NCI-H1930 (cell line): ENCODE measurements at places on chromosomes 1 and 21.

GRCh38 chr1:67570486-67571143, 114.4 kb upstream of the GADD45A start:
- DNase-seq = no peak

GRCh38 chr1:220804202-220804586, 17.5 kb downstream of the MTARC1 start:
- DNase-seq = no peak

DNA sequence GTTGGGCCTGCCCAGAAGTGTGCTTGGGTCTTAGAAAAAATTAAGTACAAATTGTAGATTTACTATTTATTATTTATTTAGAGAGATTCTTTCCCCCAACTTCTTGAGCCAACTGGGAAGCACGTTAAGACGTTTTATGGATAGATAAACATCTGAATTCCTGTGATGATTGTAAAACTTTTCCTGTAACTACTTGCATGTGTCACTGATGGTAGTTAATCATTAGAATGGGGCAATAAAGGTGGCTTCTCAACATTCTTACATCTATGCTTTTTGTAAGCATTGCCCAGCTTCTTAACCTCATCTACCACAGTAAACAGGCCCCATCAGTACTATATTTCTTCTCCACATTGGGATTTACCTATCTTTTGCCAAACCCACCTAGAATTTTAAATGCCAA, 559.8 kb downstream of the LMO4 start:
- DNase-seq = no peak

DNA sequence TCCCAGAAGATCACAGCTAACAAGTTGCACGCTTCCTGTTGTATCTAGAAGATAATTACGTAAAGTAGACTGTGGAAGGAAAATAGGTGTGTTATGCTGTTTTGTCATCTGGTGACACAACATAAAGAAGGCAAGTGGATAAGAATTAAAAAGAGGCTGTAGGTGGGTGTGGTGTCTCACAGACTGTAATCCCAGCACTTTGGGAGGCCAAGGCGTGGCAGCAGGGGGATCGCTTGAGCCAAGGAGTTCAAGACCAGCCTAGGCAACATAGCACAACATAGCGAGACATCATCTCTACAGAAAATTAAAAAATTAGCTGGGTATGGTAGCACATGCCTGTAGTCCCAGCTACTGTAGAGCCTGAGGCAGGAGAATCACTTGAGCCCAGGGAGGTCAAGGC, 17.9 kb upstream of the ZNF281 start:
- no peak for DNase-seq

DNA sequence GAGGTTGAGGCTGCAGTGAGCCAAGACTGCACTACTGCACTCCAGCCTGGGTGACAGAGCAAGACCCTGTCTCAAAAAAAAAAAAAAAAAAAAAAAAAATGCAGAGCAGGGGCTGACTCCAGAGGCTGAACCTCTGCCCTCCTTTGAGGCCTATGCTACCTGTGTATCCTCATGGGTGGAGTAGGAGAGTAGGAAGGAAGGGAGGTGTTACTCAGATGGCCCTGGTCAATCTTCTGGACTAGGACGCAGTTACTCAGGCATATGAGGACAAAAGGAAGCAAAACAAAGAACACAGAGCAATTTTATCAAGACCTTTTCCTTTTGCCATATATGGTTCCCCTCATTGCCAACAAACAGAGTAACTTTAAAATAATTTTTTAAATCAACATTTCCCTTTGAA, 35.2 kb downstream of the TGFBR3 start:
- no peak for DNase-seq

- no peak for DNase-seq
These were observed 3.5 kb upstream of the ACP6 start for GRCh38 chr1:147673816-147674215.

DNA sequence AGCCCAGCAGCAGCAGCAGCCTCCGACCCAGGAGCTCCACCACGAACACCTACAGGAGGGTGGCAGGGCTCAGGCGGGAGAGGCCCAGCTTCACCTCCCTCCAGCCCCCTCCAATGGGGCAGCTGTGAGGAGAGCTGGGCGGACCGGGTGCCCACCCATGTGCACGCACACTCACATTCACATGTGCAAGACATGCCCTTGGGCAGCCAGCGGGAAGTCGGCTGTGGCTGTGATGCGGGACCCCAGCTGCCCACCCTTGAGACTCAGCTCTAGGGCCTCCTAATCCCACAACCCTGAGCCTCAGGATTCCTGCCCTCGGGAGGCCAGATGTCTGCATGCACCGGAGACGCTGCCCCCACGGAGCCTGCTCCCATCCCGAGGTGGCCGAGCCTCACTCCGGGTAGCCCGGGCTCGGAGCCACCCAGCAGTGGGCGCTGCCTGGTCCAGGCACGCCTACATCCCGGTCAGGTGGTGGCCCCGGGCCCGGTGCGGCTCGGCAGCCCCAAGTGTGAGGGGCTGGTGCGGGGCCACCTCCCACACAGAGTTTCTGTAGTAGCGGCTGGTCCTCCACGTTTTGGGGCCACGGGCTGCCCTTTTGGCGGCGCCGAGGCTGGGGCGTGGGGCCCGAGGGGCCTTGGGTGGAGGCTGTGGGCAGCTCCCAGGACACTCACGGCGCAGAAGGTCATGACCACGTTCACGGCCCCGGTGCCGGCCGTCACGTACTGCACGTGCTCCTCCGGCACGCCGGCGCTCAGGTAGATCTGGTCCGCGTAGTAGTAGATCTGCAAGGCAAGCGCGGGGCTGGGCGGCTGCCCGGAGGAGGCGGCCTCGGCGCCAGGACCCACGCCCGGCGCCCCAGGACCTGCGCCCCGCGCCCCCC, 12.9 kb upstream of the SLC2A7 start:
- DNase-seq = no peak

GRCh38 chr1:111214884-111215283, 12.6 kb upstream of the CHI3L2 start:
- no peak for DNase-seq

- no peak for DNase-seq
These were observed 35.4 kb downstream of the SELL start for GRCh38 chr1:169676001-169676400.

GRCh38 chr1:29121936-29122681, 1.6 kb downstream of the TMEM200B start:
- DNase-seq = no peak

DNA sequence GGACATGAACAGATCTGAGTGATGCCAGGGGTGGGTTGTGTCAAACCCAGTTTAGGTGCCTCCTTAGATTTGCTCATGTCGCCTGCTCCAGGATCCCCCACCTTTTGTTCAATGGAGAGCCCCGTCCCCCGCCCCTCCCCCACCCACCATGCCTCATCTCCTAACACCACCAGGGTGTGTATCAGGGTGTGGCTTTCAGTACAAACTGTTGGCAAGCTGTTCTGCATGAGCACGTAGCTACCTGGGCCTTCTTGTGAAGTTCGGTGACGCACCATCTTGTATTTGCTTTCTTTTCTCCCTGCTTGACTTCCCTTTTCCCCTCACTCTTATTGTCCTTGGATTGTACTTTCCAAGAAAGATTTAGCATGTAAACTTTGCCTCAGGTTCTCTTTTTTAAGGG, 94.8 kb downstream of the EBNA1BP2 start:
- DNase-seq = no peak

GRCh38 chr1:47498551-47498950, 60.7 kb downstream of the FOXD2 start:
- DNase-seq = no peak

DNA sequence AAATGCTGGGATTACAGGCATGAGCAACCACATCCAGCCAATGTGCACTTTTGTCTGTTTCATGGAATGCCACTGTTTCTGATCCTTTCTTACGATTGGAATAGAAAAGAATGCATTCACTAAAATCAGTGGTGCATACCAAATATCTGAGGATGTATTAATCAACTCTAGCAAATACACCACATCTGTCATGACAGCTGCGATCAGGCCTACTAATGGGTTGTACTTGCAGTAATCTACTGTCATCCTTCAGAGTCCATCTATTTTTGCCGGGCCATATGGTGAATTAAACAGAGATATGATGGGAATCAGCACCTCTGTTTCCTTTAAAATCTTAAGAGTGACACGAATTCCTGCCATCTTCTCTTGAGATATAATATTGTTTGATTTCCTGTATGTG, 8.5 kb upstream of the USP1 start:
- no peak for DNase-seq
